ENCODE measurements at places on chromosomes 13 and 19.

- no peak for DNase-seq
Observed at GRCh38 chr19:45146251-45146650, 14.5 kb downstream of the NKPD1 start.

GRCh38 chr19:1053176-1054101, 13.5 kb upstream of the ARHGAP45 start:
- DNase-seq, result no peak

GRCh38 chr13:99220199-99220935, 19.7 kb downstream of the UBAC2 start:
- DNase-seq, result no peak

DNA sequence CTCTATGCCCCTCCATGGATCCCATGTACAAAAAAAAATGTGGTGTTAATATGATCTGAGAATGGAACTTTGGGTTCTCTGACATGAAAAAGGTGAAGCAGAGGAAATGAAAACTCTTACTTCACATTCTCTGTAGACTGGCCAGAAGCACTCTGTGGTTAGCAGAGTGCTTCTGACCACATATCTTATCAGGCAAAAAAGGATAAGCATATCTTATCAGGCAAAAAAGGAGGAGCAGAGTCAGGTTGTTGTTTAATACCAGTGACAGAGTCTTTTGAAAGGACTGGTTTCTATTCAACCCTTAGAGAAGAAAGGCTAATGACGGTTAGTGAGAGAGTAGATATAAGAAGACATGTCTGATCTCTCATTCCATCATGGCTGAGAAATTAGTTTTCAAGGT, 1404.8 kb downstream of the SLITRK1 start:
- DNase-seq, result no peak

DNA sequence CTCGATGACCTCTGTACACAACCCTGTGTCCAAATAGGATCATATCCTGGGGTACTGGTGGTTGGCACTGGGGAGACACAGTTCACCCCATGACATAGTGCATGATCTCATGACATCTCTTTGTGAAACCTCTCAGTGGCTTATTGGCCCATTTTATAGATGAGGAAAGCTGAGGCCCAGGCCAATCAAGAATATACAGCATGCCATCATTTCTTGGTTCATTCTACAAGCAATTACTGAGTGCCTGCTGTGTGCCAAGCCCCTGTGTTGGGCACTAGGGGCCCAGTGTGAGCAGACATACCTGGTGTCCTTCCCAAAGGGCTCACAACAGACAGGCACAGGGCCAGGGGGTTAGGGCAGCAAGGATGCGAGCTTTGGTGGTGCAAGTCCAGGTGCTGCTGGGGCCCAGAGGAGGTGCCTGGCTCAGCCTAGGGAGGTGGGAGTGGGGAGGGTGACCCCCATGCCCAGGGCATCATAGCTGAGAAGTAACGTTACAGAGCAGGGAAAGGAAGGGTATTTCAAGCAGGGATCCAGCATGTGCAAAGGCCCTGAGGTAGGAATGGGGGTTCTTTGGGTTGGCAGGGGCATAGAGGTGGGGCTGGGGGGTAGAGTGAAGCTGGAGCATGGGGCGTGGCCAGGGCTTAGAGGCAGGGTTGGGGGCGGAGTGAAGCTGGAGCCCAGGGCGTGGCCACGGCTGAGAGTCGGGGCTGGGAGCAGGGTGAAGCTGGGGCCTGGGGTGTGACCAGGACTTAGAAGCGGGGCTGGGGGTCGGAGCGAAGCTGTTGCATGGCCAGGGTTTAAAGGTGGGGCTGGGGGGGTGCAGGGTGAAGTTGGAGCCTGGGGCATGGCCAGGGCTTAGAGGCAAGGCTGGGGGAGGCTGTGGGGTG, 20.7 kb downstream of the COLGALT1 start:
- no peak for DNase-seq

GRCh38 chr13:40469581-40470310, 196.7 kb downstream of the FOXO1 start:
- DNase-seq, result no peak

- DNase-seq, result no peak
Observed at GRCh38 chr13:59673286-59673685, 490.4 kb downstream of the DIAPH3 start.

- no peak for DNase-seq
Observed at GRCh38 chr13:39655041-39655568, 357 bp upstream of the COG6 start.

- DNase-seq, result no peak
Observed at GRCh38 chr13:30322428-30322827, 15.1 kb upstream of the KATNAL1 start.

GRCh38 chr13:40275636-40276035, 390.8 kb downstream of the FOXO1 start:
- no peak for DNase-seq

DNA sequence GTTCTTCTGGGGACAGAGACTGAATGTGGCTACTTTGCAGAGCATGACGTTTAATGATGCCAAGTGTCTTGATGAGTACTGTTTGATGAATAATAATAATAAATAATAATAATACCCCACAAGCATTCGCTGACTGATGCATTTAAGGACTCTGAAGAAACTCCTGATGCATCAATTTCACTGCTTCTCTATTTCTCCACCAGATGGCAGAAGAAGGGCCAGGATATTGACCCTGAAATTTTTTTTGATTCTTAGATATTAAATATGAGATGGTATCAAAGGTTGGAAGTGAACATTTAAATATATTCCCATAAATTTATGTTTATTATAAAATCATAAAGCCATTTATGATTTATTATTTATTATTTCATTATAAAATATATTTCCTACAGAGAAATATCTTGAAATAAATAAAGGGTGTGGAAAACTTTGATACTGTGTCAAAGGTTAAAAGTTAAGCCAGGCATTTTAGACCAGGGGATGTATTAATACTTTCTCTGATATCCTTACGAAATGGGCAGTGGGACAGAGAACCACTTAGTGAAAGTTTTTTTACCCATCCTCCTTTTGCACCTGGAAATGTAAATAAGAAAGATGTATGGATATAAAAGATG, 170.9 kb downstream of the LACC1 start:
- DNase-seq, result no peak

- DNase-seq, result no peak
Observed at GRCh38 chr19:18948075-18948975, 7.3 kb upstream of the HOMER3 start.

- no peak for DNase-seq
Observed at GRCh38 chr13:73000027-73000674, 58.7 kb upstream of the KLF5 start.

GRCh38 chr13:37351211-37351610, 245.7 kb upstream of the CSNK1A1L start:
- no peak for DNase-seq

- DNase-seq, result no peak
Observed at GRCh38 chr19:13090511-13091231, 12.0 kb downstream of the LYL1 start.

GRCh38 chr19:31974941-31975340, 370.5 kb upstream of the ZNF507 start:
- no peak for DNase-seq

DNA sequence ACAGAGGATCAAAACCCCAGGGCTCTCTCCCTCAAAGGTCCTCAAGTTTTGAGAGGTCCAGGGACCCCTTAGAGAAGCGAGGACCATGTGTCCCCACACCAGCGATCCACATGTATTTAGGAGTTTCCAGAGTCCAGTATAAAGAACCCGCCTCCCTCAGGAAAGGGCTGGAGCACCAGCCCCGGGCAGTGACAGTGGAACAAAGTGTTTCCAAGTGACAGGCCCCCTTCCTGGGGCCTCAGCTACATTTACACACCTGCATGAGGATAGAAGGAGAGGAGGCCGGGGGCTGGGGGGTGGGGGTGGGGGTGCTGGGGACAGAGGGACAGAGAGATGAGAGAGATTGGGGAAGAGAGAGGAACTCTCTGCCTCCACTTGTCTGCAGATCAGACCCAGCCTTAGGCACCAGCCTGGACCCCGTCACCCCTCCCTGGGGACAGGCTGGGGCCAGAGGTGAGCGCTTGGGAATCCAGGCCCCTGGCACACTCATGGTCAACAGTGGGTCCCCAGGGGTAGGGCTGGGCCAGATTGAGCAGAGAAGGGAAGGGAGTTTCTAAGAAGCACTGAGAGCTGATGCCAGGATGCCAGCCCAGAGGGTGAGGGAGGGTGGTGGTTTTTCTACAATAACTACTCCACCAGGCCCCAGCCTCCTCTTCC, 802 bp downstream of the BCAM start:
- DNase-seq, result no peak

GRCh38 chr13:54356209-54356608, 1327.6 kb downstream of the OLFM4 start:
- DNase-seq, result no peak

DNA sequence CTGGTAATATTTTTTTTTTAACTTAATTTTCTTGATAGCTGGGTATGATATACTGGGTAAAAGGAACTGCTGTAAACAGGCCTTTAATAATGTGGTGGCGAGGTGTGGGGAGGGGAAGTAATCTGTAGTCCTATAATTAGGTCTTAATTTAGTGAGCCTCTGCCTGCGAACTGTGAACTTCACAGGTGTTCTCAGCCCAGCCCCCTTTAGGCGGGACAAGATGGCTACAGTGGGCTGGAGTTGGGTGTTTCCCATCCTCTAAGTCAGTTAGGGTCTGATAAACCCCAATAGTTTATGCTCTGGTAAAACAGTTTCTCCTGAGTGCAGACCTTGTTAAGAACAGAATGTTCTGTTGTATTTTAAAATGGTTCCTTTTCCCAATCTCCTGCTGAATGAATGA, 97.6 kb upstream of the SERP2 start:
- no peak for DNase-seq

DNA sequence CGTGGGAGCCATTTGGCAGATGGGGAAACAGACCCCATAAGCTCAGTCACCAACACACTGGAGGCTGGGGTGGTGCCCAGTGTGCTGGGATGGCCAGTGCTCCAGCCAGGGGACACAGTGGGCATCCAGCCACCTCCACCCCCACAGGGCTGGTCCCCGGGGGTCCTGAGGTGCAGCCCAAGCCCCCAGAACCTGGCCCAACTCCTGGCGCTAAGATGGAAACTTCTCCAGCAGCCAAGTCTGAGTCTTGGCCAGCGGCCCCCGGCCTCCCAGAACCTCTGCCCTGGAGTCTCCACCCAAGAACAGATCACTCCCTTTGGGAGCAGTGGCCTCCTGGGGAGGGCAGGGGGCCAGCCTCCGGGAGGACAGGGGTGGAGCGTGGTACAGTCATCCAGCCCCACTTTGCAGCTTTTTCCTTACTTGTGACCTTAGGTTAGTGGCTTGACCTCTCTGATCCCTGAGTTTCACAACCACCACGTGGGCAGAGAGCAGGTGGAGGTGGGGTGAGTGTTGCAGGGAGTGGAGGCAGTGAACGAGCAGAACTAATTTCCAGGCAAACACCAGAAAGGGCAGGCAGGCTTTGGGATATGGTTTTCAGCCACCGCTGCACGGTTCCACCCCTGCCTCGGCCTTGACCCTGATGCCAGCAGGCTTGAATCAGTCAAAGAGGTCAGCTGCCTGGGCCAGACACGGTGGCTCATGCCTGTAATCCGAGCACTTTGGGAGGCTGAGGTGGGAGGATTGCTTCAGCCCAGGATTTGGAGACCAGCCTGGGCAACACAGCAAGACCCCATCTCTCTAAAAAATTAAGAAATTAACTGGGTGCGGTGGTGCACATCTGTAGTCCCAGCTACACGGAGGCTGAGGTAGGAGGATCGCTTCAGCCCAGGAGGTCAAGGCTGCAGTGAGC, 4.3 kb upstream of the NRTN start:
- DNase-seq, result no peak

DNA sequence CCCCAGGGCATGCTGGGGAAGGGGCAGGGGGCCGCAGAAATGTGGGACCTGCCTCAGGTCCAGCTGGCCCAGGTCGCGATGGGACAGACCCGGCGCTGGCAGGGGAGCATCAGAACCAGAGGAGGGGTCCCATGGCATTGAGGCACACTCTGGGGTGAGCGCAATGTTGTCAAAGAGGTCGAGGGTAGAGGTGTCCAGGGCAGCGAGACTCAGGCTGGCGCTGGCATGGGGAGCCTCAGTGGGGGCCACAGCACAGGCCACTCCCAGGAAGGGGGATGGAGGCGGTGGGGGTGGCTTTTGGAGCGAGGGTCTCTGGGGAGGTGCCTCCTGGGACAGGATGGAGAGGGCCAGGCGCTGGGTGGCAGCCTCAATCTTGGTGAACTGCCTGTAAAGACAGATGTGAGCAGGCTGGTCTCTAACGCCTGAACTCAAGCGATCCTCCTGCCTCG, 944 bp downstream of the C19orf85 start:
- no peak for DNase-seq

- DNase-seq, result no peak
Observed at GRCh38 chr19:44228318-44228717, 16.0 kb downstream of the ZNF227 start.

GRCh38 chr19:4374498-4375163, 25.7 kb downstream of the SH3GL1 start:
- no peak for DNase-seq

- no peak for DNase-seq
Observed at GRCh38 chr13:91308299-91308698, 39.2 kb upstream of the MIR17HG start.

DNA sequence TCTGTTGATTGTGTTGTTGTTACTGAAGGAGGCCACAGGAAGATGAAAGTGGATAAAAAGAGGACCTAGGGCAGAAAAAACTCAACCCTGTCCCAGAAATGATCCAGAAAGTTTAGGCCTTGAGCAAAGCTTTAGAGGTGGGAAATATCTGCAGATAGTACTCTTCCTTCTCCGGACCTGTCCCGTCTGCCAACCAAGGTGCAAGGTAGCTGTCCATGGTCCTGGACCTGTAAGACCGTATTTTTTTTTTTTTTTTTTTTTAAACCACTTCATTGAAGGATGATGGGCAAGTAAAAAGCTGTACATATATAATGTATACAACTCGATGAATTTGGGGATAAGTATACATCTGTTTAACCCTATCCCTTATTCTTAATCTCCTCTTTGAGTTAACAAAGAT, 225.9 kb downstream of the OLFM4 start:
- no peak for DNase-seq

DNA sequence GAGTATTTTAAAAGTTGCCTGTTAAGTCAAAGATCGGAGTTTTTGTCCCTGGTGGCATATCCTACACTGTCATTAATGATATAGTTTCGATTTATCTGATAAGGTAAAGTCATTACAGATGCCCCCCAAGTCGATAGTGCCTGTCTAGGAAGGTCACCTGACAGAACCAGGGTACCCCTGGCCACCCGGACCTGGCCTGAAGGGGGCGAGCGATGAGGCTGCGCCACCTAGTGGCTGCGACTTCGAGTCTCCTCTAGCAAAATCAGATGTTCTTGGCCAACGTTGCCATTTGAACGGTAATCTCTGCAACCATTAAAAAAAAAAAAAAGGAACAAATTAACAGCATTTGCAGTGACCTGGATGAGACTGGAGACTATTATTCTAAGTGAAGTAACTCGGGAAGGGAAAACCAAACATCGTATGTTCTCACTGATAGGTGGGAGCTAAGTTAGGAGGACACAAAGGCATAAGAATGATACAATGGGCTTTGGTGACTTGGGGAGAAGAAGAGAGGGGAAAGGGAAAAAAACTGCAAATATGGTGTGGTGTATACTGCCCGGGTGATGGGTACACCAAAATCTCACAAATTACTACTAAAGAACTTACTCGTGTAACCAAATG, 565.1 kb downstream of the LIG4 start:
- no peak for DNase-seq

Data from stimulated activated CD4-positive, alpha-beta T cell treated with anti-CD3 and anti-CD28 coated beads, Interleukin-1b, Interleukin-23, amount 100 ng/mL, for 1 hour (primary cell).